Right lobe of liver (tissue), 6 donors: ENCODE measurements at places on chromosomes 2 and 18. TPM values are rescaled to one million over a fixed set of nuclear protein-coding genes. Genes with fewer than 3 reads are reported as not detected.
A peak's percentile ranks its signal among the peaks of the same experiment; 100 is the strongest.

DNA sequence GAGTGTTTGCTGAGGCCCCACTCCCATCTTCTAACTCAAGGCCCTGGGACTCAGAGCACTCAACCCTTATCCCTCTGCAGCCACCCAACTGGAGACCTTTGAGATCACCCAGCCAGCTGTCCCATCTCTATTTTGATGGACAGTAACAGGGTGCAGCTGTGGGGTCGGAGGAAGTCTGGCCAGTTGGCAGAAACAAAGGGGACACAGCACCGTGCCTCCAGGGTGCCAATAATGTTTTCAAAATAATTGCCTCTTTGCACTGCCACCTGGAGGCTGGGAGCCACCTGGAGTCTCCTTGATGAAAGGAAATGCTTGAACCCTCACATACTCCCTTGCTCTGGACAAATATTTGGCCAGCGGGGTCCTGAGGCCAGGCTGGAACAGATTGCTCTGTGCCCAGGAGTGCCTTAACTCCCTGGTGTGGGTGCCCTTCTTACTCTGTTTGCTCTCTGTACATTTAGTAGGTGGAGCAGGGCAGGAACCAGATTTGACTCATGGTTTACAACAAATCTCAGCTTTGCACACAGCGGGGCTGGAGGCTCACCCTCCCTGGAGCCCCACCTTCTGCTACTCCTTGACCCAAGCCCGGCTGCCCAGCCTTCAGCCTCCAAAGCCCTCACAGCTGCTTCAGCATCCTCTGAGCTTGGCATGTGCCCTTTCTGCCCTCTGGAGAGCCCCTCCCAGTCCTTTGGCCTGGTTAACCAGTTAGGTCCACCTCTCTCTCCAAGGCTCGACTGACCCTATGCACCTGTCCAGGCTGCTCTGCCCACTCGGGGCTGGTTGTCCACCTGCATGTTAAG lies 17.2 kb downstream of the MAL start:
- no peaks in the 10 kb centered on the region for H3K4me1 ChIP-seq
- no peaks in the 10 kb centered on the region for H3K27me3 ChIP-seq
- no peak for DNase-seq
- H3K27ac ChIP-seq, result no peak overlapping the region

GRCh38 chr18:68548904-68549870 lies 165.7 kb downstream of the TMX3 start:
- DNase-seq, result no peak
- no peaks in the 10 kb centered on the region for H3K27me3 ChIP-seq
- no peak overlapping the region for H3K4me3 ChIP-seq
- no peaks in the 10 kb centered on the region for H3K4me1 ChIP-seq
- no peak overlapping the region for H3K27ac ChIP-seq

- DNase-seq, result peak; percentile 97
- H3K36me3 ChIP-seq, result no peaks in the 10 kb centered on the region
- H3K27ac ChIP-seq, result no peak within 1 kb of the TSS
- H3K4me1 ChIP-seq, result no peaks in the 10 kb centered on the region
- peak within 1 kb of the TSS; percentile 57 for H3K4me3 ChIP-seq
Observed at GRCh38 chr2:196639180-196640030, at the start of gene CCDC150. Gene CCDC150, plus strand, starts transcription at chr2:196639715. Its CDS starts 52 bp downstream, at chr2:196639767.

Gene APLF
- total RNA-seq, result 2.3 TPM

GRCh38 chr2:200968162-200968561 lies 4.7 kb upstream of the ORC2 start:
- no peak overlapping the region for H3K4me3 ChIP-seq
- H3K4me1 ChIP-seq, result peaks cover 5% of the 10 kb centered on the region
- no peak for DNase-seq
- H3K27me3 ChIP-seq, result no peaks in the 10 kb centered on the region
- no peaks in the 10 kb centered on the region for H3K36me3 ChIP-seq

Gene CYRIA
- 2.4 TPM for total RNA-seq

GRCh38 chr18:57630754-57631595 lies 9.3 kb upstream of the NARS1 start:
- H3K36me3 ChIP-seq, result no peaks in the 10 kb centered on the region
- H3K4me1 ChIP-seq, result no peaks in the 10 kb centered on the region
- peak overlapping the region; percentile 60 for H3K4me3 ChIP-seq
- H3K27me3 ChIP-seq, result no peaks in the 10 kb centered on the region
- H3K27ac ChIP-seq, result peak overlapping the region; percentile 65

DNA sequence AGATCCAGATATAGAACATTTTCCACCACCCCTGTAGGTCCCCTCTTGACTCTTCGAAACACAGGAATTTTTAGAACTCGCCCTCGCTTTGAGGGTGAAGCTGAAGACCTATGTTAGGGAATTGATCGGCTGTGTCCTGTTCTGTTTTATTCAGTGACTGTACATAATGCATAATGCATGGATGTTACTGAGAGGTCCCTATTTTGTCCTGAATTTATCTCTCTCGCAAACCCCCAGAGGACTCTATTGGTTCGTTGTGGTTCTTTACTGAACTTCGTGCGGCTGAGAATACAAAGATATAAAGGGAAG lies 431 bp upstream of the EIF5B start:
- peaks cover 25% of the 10 kb centered on the region for H3K4me1 ChIP-seq
- H3K27ac ChIP-seq, result peak overlapping the region; percentile 74
- peak overlapping the region; percentile 76 for H3K4me3 ChIP-seq
- H3K27me3 ChIP-seq, result no peaks in the 10 kb centered on the region
- no peak for DNase-seq
- H3K36me3 ChIP-seq, result no peaks in the 10 kb centered on the region

DNA sequence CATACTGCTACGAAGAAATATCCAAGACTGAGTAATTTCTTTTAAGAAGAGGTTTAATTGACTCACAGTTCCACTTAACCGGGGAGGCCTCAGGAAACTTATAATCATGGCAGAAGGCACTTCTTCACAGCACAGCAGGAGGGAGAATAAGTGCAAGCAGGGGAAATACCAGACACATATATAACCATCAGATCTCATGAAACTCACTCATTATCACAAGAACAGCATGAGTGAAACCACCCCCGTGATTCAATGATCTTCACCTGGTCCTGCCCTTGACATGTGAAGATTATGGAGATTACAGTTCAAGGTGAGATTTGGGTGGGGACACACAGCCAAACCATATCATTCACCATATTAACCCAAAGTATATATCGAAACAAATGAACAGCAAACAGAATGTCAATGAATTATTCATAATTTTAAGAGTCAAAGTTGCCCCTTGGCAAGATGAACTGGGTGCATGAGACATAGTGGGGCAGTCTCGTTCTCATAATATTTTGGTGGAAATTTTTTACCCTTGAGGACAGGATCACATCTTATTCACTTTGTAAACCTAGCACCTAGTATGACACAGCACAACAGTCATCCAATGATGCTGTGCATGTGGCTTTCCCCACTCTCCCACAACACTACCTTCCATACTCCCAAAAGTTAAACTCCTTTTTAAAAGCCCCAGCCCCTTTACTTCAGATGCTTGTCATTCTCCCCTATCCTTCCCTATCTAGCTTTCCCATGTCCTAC lies 425.3 kb downstream of the ZEB2 start:
- H3K36me3 ChIP-seq, result no peaks in the 10 kb centered on the region
- DNase-seq, result no peak
- H3K27me3 ChIP-seq, result no peaks in the 10 kb centered on the region
- no peak overlapping the region for H3K27ac ChIP-seq

- H3K4me1 ChIP-seq, result no peaks in the 10 kb centered on the region
- no peaks in the 10 kb centered on the region for H3K36me3 ChIP-seq
- H3K4me3 ChIP-seq, result no peak overlapping the region
- no peak overlapping the region for H3K27ac ChIP-seq
- H3K27me3 ChIP-seq, result no peaks in the 10 kb centered on the region
Observed at GRCh38 chr2:217370391-217370790, 510.5 kb upstream of the TNP1 start.

Gene ATP6V1C2
- total RNA-seq, result 0.12 TPM

Gene IL37
- total RNA-seq, result not detected

Gene CXCR2
- total RNA-seq, result 1.5 TPM

DNA sequence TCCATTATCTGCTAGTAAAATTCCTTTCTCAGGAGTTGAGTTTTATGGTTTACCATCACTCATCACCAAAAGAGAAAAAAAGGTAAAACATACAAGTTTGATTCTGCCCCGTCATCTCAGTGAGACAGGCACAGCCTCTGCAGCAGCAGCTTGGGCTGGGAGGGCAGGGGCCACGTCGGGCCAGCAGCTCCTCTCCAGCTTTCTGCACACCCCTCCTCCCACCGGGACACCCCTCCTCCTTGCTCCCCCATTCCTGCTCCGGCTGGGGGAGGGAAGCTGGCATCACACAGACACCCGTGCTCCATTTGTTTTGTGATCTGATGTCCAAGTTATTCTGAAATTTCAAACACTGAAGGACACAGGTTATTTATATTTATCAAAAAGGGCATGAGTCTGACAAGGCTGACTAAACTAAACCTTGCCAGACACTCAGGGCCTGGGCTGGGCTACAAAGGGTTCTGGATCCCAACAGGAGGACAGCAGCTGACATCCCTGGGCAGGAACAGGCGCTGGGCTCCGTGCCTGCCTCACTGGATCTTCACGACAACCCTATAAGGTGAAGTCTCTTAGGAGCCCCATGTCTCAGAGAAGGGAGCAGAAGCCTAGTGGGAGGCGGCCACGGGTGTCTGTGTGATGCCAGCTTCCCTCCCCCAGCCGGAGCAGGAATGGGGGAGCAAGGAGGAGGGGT lies 71.4 kb downstream of the HDAC4 start:
- H3K4me3 ChIP-seq, result peak overlapping the region; percentile 5
- peak overlapping the region; percentile 36 for H3K27ac ChIP-seq
- peaks cover 34% of the 10 kb centered on the region for H3K4me1 ChIP-seq
- no peaks in the 10 kb centered on the region for H3K36me3 ChIP-seq
- H3K27me3 ChIP-seq, result no peaks in the 10 kb centered on the region

GRCh38 chr2:9765611-9766531 lies 77.4 kb upstream of the TAF1B start:
- no peak overlapping the region for H3K4me3 ChIP-seq
- H3K4me1 ChIP-seq, result no peaks in the 10 kb centered on the region
- H3K36me3 ChIP-seq, result no peaks in the 10 kb centered on the region
- no peak for DNase-seq

- no peak for DNase-seq
- no peaks in the 10 kb centered on the region for H3K4me1 ChIP-seq
- no peaks in the 10 kb centered on the region for H3K27me3 ChIP-seq
- no peak overlapping the region for H3K4me3 ChIP-seq
Observed at GRCh38 chr2:54360055-54360792, 95.9 kb upstream of the SPTBN1 start.

Gene CCDC150
- 2.5 TPM for total RNA-seq

Gene TRABD2A
- 0.43 TPM for total RNA-seq

Gene CTNNA2
- total RNA-seq, result not detected

DNA sequence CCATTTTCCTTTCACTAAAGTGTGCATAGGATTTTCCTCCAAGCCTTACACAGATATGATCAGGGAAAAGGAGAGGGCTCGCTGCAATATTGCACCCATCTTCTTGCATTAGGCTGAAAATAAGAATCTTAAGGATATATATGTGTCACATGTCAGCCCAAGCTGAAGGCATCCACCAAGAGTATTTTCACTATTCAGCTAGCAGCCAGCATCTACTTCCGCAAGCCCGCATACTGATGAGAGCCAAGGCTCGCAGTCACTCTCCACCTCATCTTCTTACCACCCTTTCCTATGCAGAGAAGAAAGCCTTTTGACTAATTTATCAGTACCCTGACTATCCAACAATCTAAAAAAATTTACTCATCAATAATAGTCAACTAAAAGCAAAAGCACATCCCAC lies 6.1 kb downstream of the TMEM163 start:
- no peaks in the 10 kb centered on the region for H3K36me3 ChIP-seq
- H3K4me1 ChIP-seq, result no peaks in the 10 kb centered on the region
- H3K27me3 ChIP-seq, result no peaks in the 10 kb centered on the region
- H3K27ac ChIP-seq, result no peak overlapping the region
- H3K4me3 ChIP-seq, result no peak overlapping the region

Gene FER1L5
- not detected for total RNA-seq

- H3K27me3 ChIP-seq, result no peaks in the 10 kb centered on the region
- peaks cover 8% of the 10 kb centered on the region for H3K4me1 ChIP-seq
Observed at GRCh38 chr2:142862299-142862698, 15.2 kb upstream of the KYNU start.

Gene PDCD1
- 0.19 TPM for total RNA-seq

- H3K27ac ChIP-seq, result no peak overlapping the region
- H3K27me3 ChIP-seq, result no peaks in the 10 kb centered on the region
- H3K4me1 ChIP-seq, result no peaks in the 10 kb centered on the region
- no peak for DNase-seq
- no peaks in the 10 kb centered on the region for H3K36me3 ChIP-seq
Observed at GRCh38 chr18:7584646-7585275, 17.6 kb downstream of the PTPRM start.

- H3K27ac ChIP-seq, result no peak overlapping the region
- peaks cover 6% of the 10 kb centered on the region for H3K4me1 ChIP-seq
- no peak overlapping the region for H3K4me3 ChIP-seq
- H3K27me3 ChIP-seq, result no peaks in the 10 kb centered on the region
- DNase-seq, result no peak
- no peaks in the 10 kb centered on the region for H3K36me3 ChIP-seq
Observed at GRCh38 chr2:158194229-158194628, 92.6 kb downstream of the UPP2 start.

GRCh38 chr2:15733867-15734673 lies 142.4 kb downstream of the DDX1 start:
- no peaks in the 10 kb centered on the region for H3K4me1 ChIP-seq
- H3K36me3 ChIP-seq, result no peaks in the 10 kb centered on the region
- no peak overlapping the region for H3K27ac ChIP-seq
- DNase-seq, result no peak
- no peaks in the 10 kb centered on the region for H3K27me3 ChIP-seq
- no peak overlapping the region for H3K4me3 ChIP-seq

Gene GALNT13
- not detected for total RNA-seq

DNA sequence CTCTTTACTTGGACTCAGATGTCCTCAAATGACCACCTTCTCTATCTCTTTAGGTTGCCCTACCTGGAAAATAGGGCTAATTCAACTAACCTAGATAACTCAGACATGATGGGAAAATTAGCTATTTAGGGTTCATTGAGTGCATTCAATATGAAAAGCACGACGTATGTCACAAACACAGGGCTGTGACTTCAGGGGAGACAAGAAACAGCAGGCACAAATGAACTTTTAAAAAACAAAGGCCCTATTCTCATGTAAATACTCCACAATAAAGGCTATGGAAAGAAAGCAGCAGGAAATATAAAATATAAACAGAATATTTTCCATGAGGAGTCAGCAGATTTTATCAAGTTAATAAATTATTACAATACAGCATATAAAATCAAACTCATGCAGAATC lies 97.8 kb downstream of the SS18 start:
- no peaks in the 10 kb centered on the region for H3K4me1 ChIP-seq
- DNase-seq, result no peak
- H3K27ac ChIP-seq, result no peak overlapping the region
- H3K27me3 ChIP-seq, result no peaks in the 10 kb centered on the region
- no peak overlapping the region for H3K4me3 ChIP-seq
